Mesothelial cell of epicardium (in vitro differentiated cells): ENCODE measurements at places on chromosomes 12 and 14. TPM values are rescaled to one million over a fixed set of nuclear protein-coding genes. Genes with fewer than 3 reads are reported as not detected.

GRCh38 chr12:42905419-42905705, 315.8 kb upstream of the PRICKLE1 start:
- no peak for DNase-seq

OR6C2 gene
- total RNA-seq: not detected in 3 replicates

DNA sequence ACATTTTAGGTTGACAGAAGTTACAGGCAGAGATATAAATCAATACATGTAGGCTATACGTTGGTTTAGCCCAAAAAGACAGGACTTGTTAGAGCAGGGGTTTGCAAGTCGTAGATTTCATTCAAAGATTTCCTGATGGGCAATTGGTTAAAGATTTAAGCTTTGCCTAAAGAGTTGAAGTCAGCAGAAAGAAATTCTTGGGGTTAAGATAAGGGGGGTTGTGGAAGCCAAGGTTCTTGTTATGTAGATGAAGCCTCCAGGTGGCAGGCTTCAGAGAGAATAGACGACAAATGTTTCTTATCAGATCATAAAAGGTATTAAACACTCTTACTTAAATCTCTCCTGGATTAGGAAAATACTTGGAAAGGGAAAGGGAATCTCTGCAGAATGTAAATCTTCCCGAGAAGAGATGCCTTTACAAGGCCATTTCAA, 510.8 kb downstream of the TMTC2 start:
- DNase-seq: no peak

ADAM21 gene
- 0.11 to 0.16 TPM in 2 of 3 replicates, not detected in the other for total RNA-seq

DNA sequence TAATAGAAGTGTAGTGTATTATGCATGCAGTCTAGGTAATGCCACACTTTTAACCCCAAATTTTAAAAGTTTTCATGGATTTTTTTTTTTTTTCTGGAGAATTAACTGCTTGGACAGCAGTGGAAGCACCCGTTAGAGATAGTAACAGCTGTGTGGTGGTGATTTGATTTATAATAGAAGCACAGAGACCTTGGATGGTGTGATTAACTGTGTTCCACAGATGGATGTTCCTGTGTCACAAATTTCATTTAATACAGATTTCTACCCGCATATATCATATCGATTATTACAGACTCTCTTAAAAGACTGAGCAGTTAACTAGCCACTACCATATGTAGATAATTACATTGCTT, 47.0 kb downstream of the IFT81 start:
- no peak for DNase-seq

GRCh38 chr14:86570371-86570770, 1040.4 kb downstream of the FLRT2 start:
- DNase-seq: no peak

DNA sequence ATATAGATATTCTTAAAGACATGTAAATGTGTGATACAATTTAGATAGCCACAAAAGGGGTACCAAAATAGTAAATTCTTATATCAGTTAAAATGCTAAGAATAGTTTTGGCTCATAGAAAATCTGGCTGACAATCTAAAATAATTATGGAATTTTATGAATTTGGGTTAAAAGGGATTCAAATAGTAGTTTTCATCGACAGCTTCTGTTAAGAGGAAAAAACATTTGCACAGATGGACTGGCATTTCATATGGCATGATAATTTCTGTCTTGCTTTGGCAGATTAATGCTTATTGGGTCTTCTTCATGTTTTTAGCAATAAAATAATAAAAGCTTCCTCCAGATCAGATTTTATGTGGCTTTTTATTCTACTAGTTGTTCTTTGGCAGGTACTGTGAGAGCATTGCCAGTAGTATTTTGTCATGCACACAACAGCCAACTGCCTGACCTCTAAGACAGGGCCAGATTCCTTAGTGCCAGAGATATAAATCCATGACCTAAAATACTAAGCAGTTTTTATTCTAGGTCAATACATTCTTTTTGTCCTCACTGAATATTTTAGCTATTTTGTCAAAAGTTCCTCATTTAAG, 9.1 kb downstream of the ABCD2 start:
- DNase-seq: no peak

DNA sequence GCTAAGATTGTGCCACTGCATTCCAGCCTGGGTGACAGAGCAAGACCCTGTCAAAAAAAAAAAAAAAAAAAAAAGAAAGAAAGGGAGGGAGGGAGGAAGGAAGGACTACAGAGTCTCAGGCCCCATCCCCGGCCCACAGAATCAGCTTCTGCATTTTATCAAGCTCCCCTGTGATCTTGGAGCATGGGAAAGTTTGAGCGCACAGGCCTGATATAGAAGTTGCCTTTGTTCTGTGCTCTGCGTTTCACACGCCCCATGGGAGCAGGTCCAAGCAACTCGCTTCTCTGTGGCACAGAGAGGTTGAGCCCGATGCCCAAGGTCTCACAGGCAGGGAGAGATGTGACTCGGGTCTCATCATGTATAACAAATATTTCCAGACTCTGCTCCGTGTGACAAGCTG, 101.8 kb downstream of the PHETA1 start:
- no peak for DNase-seq

GRCh38 chr12:49231878-49232655, 32.8 kb upstream of the TUBA1C start:
- DNase-seq: no peak

DNA sequence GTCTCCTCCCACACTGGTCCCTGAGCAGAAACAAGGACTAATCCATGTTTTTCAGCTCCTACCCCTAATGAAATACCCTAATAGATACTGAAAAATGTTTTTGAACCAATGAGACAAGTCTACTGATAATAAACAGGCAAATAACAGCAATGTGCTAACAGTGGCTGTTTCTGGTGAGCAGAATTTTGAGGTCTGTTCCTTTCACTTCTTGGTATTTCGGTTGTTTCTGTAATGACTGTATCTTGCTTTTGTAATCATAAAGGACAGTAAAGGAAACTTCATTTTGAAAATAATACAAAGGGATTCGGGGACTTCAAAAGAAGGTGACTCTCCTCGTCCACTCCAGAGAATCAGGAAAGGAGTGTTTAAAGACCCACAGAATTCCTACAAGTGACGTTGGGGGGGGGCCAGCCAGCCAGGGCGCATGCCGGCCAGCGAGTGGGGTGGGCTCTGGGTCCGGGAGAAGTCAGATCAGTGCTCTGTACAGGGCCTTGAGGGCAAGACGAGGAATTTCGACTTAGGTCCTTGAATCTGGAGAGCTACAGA, 1.1 kb upstream of the CD9 start:
- no peak for DNase-seq

DNA sequence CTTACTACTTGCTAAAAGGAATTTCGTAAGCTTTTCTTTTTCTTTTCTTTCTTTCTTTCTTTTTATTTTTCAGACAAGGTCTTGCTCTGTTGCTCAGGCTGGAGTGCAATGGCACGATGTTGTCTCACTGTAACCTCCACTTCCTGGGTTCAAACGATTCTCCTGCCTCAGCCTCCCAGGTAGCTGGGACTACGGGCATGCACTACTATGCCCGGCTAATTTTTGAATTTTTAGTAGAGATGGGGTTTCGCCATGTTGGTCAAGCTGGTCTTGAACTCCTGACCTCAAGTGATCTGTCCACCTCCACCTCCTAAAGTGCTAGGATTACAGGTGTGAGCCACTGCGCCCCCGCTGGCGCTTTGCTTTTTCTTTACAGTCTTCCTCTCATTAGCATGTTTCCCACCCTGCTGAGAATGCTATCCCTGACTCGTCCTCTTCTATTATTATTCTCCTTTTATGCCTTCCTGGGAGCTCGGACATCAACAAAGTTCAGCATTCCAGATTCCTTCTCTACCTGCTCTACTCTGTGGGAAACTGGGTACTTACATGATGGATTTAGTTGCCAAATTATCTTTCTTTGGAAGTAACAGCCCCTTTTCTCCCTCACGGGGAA, 3.1 kb downstream of the MTHFD1 start:
- no peak for DNase-seq

ZC3H10 gene
- total RNA-seq: 7.8 to 9.2 TPM (median 8.0 TPM) in 3 replicates

GRCh38 chr14:101120641-101121507, 217.4 kb upstream of the RTL1 start:
- DNase-seq: no peak

DNA sequence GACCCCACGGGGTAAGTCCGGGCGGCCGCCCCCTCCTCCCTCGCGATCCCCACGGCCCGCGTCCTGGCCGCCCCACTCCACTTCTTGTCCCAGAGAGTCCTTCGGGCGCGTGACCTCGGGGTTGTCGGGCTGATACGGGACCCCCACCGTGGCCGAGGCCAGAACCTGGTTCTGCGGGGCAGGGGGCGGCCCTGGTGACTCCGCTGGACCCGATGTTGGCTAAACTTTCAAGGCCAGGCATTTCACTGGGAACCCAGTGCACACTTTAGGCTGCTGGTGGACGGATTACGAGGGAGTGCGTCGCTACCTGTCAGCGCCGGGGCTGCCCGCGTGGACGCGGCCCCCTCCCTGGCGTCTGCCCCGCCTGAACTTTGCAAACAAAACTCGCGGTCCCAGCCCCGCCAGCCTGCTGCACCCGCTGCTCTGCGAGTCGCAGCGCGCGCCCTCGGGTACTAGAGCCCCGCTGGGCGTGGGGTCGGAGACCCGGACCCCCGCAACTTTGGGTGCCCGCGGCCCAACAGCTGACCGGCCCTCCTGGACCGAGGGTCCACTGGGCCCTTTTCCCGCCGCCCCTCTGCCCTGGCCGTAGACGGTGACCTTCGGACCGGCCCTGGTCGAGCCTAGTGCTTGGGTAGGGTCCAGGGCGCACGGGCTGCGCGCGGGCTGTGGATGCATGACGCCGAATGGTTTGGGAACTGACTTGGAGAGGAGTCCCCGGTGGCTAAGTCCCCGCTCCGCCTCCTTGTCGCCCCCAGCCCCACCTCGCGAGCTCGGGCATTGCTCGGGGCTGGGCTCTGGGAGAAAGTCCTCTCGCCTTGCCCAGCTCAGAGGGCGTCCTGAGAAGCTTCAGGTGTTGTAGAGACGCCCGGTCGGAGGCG, 624 bp downstream of the RIN3 start:
- no peak for DNase-seq

DNA sequence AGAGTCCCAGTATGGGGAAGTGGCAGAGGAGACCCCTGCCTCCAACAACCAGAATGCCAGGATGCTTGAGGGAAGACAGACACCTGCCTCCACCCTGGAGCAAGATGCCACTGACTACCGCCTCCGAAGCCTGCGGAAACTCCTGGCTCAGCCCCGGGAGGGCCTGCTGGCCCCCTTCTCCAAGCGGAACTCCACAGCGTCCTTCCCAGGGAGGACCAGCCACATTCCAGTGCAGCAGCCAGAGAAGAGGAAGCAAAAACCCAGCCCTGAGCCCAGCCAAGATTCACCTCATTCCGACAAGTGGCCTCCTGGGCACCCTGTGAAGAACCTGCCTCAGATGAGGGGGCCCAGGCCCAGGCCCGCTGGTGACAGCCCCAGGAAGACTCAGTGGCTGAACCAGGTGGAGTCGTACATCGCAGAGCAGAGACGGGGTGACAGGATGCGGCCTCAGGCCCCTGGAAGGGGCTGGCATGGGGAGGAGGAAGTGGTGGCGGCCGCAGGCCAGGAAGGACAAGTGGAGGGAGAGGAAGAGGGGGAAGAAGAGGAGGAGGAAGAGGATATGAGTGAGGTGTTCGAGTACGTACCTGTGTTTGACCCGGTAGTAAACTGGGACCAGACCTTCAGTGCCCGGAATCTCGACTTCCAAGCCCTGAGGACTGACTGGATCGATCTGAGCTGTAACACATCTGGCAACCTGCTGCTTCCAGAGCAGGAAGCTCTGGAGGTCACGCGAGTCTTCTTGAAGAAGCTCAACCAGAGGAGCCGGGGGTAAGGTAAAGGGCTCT, 93.7 kb downstream of the B4GALNT3 start:
- no peak for DNase-seq

- no peak for DNase-seq
These were observed 176.1 kb downstream of the IPO8 start for GRCh38 chr12:30519535-30519934.

DNA sequence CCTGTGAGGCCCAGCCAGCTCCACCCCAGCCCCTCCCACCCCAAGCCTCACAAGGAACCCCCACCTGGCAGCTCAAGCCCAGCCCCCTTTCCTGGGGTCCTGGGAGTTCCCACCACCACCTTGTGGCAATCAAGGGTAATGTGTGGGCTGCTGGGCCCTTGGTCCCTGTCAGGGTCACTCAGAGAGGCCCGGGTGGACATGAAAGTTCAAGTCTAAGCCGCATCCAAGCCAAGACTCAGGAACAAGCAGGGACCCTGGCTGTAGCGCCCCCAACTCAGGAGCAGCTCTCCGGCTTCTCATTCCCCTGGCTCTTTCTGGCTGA, 106.4 kb upstream of the C14orf180 start:
- DNase-seq: no peak

DNA sequence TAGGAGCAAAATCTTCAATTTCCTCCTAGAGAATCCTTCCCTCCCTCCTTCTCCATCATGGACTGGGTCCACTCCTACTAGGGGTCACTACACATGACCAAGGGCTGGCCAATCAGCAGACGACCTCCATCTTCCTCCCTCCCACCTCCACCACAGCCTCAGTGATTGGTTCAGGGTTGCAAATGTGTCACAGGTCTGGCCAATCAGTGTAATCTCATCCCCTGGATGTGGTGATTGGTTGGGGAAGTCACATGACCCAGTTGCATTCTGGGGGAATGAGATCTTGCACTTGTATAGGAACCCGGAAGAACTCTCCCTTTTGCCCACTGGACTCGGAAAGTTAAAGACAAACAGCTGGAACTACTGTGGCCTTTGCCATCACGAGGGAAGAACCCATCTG, 169.2 kb downstream of the PIWIL1 start:
- DNase-seq: no peak

DNA sequence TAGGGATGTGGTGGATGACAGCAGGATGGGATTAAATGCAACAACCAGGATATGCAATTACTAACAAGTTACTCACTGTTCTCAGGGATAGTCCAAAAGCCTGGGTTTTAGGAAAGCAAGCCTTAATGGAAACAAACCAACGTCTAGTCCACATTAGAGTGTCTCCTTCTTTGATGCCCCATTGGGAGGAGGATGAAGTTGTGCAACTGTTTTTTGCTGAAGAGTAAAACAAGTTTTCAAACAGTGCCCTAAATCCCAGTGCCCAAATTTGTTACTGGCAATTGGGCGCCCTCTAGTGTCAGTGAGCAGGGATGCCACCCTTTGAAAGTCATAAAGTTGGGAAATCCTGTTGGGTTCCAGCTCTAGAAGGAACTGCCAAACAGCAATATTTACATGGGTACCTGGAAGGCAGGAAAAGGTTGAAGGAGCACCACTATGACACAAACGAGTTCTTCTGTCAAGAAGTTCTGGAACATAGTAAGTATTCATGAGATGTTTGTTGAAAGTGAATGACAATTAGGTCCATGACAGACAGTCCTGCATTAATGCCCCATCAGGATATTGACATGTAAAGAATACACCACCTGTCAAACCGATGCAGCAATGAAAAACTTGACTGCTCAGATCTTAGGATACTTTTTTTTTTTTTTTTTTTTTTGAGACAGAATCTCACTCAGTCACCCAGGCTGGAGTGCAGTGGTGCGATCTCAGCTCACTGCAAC, 11.1 kb upstream of the DPF3 start:
- no peak for DNase-seq
